Cardiac muscle cell (in vitro differentiated cells and primary cell): ENCODE measurements at places on chromosomes 12 and 14.

DNA sequence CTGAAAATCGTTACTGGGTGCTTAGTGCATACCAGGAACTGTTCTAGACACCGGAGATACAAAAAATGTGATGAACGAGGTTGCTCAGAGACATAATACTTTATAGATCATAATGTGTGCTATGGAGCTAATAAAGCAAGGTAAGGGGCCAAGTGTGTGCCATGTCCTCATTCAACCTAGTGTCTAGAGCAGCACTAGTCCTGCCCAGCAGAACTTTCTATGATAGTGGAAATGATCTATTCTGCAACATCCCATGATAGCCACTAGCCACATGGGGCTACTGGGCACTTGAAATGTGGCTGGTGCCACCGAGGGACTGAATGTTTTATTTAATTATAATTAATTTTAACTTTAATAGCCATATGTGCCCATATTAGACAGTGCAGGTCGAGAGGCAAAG, 15.6 kb downstream of the NUAK1 start:
- DNase-seq, result no peak

DNA sequence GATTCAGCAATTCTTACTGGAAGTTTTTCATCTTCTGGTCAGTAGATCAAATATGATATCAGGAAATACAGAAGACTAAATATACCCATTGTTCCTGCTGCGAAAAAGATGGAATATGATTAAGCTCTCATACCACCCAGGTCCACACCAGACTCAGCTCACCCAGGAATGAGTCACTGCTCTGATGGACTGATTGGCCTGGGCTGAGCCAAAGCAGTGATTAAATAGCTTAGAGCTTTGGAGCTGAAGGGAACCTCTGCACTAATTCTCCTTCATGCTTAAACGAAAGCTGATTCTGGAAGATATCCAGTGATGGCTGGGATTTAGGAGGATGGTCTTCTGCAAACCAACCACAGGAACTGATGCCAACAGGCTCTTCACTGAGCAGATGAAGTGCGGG, 62.0 kb upstream of the SYT1 start:
- DNase-seq, result peak; percentile 38

- no peak for DNase-seq
Measured at GRCh38 chr12:4153343-4153892, 120.1 kb upstream of the CCND2 start.

GRCh38 chr12:38124247-38125012, 192.1 kb upstream of the ALG10B start:
- no peak for DNase-seq

GRCh38 chr12:53972152-53972702, 699 bp upstream of the HOXC11 start:
- DNase-seq, result no peak

DNA sequence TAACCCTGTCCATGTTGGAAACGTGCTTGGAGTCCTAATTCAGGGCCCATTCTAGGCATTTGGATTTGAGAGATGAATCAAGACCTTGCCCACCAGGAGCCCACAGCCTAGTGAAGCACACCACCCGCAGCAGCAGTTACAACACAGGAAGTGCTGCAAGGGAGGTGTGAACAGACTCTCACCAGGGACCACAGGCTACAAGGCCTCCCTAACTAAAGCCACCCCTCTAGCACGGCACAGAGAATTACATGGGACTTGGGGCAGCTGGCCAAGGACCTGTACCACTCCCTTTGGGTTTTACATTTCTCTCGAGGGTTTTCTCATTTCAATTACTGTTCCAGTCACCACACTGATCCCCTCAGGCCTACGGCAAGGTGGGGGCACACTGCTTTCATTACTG, 49.5 kb upstream of the FOXN3 start:
- no peak for DNase-seq

DNA sequence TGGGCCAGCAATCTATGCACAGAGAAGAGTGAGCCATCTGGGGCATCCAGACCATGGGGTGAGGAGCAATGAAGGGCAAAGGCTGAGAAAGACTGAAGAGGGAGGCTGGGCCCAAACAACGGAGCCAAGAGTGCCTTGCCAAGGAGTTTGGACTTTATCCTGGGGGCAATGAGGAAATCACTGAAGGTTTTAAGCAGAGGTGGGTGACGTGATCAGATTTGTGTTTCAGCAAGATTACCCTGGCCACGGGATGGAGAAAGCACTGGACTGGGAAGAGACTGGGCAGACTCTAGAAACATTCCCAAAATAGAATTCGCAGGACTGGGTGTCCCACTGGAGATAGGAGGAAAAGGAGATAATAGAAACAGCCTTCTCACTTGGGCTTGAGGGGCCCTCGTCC, 65.3 kb downstream of the DPF3 start:
- DNase-seq, result no peak

DNA sequence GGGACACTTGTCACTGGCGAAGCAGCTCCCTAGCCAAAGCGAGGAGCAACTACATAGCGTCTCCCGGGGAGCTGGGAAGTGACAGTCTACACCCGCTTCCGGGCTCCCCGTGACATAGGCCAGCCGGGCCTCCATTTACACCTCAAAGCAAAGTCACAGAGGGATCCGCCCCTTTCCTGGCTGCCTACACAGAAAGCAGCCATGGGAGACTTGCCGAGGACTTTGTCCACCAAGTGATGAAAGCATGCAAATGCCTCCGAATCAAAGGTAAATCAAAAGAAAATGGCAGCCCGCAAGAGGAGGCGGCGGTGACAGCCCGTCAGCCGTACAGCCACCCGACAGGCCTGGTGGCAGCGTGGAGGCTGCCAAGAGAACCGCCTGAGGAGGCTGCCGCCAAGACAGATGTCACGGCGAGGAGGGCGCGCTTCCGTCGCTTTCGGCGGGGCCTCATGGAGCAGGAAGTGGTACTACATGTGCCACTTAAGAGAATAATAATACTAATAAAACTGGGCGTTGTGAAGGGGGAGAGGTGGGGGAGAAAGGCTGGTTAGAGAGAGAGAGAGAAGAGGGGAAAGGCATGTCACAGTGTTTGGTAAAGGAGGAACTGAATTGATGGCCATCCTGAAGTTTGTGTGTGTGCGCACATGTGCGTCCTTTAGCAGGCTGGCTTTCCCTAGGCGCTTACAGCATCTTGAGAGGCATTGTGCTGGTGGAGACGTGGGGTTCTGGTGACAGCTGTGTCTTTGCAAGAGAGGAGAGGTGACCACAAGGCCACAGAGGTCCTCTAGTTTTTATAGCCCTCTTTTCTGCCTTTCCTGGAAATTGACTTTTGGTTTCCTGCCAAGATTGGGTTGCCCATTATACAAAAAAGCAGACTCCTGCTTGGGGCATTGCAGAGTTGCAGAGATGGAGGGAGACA, 661.7 kb downstream of the VRK1 start:
- DNase-seq, result peak; percentile 21

DNA sequence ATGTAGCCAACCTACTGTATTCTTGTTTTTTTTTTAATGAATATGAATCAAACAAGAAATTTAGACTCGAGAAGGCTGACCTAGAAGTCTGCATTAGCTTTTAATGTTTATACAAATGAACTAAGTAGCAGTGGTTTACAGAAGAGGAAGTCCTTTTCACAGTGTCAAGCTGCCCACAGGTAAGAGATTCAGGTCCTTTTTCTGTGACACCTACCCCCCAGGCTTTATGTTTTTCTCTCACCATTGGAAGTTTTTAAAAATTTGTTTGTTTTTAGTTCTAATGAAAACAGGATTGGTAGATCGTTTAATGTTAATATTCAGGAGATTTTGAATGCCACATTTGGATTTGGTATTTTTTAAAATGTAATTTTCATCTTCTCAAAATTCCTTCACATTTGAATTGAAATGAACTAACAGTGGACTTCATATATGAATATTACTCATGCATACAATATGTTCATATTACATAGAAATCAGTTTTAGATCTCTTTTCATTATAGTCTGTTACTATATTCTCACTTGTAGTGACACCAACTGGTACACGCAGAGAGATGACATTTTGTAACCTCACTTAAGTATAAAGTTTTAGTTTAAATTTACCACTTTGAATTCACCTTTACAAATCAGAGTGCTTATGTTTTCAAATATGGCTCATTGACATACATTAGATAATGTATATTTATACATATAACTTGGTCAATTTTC, 29.7 kb downstream of the ATF7IP start:
- DNase-seq, result no peak

GRCh38 chr12:25319233-25319984, 68.7 kb upstream of the KRAS start:
- DNase-seq, result no peak

DNA sequence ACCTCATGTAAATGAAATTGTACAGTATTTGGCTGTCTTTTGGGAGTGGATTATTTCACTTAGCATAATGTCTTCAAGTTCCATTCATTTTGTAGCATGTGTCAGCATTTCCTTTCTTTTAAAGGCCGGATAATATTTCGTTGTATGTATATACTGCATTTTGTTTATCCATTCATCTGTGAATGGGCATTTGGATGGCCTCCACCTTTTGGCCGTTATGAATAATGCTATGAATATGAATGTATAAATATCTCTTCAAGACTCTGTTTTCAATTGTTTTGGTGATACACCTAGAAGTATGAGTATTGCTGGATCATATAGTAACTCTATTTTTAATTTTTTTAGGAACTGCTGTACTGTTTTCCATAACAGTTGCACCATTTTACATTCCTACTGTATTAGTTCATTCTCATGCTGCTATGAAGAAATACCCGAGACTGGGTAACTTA, 164.9 kb downstream of the DYRK2 start:
- DNase-seq, result no peak

GRCh38 chr12:44876544-44877410, 662 bp upstream of the NELL2 start:
- peak; percentile 86 for DNase-seq

DNA sequence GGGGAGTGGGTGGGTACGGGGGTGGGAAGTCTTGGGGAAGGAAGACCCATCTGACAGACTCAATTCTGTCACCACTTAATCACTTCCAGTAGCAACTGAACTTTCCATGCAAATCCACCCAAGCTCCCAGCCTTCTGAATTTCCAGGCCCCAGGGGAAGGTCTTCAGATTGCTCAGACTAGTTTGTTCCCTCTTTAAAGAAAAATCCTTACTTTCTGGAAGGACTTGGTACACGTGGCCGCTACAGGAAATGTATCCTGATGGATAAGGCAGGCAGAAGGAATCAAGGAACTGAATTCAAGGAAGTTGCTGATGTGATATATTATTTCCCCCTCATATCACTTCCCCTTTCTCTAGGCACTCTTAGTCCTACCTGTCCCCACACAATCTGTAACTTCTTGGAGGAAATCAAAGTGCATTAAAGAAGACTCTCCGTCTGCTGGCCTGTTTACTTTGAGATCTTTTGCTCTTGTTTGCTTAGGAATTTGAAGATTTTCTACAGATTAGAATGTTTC, 6.4 kb downstream of the NFKBIA start:
- peak; percentile 44 for DNase-seq

- DNase-seq, result no peak
Measured at GRCh38 chr12:11880381-11880780, 190.4 kb upstream of the BCL2L14 start.

- peak; percentile 51 for DNase-seq
Measured at GRCh38 chr12:98939350-98939749, 294.3 kb downstream of the APAF1 start.

- DNase-seq, result no peak
Measured at GRCh38 chr12:109542876-109543275, 30.4 kb downstream of the MMAB start.

GRCh38 chr12:59408431-59408830, 187.4 kb upstream of the SLC16A7 start:
- DNase-seq, result no peak

GRCh38 chr12:25743679-25744215, 190.7 kb upstream of the LMNTD1 start:
- no peak for DNase-seq

DNA sequence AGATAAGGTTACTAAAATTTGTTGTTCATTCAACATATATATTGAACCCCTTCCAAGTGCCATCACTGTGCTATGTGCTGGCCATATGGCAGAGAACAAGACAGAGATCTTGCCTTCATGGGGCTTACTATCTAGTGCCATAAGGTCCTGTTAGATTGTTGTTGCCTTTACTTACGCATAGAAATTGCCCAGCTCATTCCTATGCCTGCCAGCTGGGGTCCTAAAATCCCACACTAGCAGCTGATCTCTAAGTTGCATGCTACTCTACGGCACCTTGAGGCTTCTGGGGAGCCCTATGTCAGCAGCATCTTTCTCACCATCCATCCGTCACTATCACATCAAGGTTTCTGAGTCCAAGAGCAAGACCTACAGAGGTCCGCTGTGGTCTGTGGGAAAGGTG, 1.4 kb upstream of the KCNK10 start:
- DNase-seq, result no peak

- no peak for DNase-seq
Measured at GRCh38 chr14:74572726-74573301, 39.2 kb downstream of the LTBP2 start.

DNA sequence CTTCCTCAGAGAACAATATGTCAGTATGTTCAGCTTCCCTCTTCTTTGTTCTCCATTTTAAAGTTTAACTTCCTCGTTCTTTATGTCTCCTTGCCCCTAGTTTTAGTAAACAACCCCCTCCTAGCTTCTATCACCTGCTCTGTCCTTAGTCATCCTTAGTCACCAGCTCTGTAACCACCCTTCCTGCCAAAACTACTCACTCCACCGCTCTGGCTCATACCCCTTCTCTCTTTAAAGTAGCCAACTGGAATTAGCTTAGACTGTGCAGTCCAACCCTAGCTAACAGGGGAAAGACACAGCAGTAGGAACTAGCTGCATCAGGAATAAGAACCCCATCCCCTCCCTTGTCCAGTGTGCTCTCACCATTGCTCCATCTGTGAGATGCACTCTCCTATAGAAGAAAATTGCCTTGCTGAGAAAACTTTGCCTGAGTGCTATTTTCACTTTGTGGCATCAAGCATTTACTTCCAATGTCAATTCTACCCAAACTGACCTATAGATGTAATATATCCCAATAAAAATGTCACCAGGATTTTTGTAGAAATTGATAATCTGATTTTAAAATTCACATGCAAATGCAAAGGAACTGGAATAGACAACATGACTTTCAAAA, 603.2 kb downstream of the C12orf50 start:
- DNase-seq, result no peak

DNA sequence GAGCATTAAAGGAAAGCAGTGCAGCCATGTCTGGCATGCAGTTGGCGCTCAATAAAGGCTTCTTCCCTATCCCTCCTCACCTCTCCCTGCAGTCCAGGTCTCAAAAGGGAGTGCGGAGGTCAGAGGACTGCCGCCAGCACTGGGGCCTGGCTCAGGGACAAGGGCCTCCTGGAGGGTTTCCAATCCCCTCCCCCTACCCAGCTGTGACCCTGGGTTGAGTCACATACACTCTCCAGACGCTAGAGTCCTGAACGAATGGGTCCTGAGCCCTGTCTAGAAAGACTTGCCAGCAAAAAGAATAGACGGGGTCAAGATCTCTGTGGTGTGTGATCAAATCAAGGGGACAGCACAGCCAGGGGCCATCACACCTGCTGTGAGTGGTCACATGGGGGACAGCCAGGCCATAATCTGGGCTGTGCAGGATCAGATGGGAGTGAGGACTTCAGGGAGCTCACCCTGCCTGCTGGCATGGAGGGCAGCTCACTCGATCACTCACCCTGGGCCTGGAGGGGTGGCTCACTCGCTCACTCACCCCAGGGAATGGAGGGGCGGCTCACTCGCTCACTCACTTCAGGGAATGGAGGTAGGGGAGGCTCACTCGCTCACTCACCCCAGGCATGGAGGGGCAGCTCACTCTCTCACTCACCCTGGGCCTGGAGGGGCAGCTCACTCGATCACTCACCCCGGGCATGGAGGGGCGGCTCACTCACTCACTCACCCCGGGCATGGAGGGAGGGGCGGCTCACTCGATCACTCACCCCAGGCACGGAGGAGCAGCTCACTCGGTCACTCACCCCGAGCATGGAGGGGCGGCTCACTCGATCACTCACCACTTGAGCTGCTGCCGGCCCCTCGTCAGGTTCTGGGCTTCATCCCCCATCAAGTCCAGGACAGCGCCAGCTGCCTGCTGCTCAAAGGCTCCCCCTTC, 12.8 kb downstream of the CFAP73 start:
- DNase-seq, result peak; percentile 80
